Fibroblast of pulmonary artery (primary cell): ENCODE measurements at places on chromosomes 4 and X.

DNA sequence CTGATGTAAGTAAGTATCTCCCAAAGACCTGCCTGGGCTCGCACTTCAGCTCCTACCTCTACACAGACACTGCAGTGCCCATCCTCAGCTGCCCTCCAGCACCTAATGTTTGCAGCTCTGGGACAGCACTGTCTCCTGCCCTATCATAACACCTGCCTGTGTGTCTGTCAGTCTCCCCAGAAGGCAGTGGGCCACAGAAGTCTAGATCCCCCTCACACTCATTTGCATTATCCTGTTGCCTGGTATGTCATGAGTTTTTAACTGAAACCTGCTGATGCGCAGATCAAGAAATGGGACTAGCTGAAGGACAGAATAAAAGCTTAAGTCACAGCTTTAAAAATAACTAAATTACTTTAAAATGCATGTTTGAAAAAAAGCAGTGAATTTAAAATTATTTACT, 43.0 kb downstream of the LRP2BP start:
- DNase-seq = no peak

DNA sequence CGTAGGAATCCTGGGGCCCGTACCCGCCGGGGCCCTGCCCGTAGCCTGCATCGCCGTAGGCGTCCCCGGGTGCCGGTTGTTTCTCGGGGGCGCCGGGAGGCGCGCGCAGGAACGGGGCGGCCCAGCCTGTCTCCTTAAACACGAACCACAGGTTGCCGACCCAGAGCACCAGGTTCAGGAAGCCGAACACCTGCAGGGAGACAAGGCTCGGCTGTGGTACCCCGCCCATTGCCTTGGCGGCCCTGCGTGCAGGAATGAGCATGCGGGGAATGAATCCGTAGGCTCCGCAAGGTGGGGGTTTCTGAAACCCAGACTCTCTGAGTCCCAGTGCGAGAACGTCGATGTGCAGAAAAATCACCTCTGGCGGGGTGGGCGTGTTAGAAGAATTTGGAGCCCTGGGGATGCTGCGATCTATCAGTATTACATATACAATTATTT, 5.4 kb upstream of the PRICKLE3 start:
- DNase-seq = no peak

DNA sequence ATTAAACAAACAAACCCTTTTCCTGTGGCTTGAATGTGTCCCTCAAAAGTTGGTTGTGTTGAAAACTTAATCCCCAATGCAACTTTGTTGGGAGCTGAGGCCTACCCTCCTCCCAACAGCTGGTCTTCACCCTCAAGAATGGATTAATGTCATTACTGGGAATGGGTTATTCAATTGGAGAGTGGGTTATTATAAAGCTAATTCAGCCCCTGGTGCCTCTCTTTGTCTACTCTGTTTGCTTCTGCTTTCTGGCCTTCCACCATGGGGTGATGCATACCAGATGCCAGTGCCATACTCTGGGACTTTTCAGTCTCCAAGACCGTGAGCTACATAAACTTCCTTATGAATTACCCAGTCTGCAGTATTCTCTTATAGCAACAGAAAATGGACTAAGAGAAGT, 706.5 kb downstream of the CCSER1 start:
- no peak for DNase-seq

DNA sequence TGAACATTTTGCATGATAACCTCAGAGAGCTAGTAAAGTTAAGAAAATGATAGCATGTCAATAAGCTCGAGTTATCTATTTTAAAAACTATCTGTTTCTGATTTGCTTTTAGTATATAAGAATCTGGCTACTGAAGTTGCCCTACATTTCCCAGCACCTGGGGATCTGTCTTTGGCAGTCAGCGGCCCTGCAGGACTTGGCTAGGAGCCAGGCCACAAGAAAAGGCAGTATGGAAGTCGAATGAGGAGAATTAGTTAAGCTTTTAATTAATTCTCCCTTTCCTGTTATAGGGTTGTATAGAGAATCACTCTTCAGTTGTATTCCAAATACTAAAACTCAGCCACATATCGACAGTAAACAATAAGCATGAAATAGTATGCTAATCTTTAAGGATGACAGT, 22.7 kb downstream of the POU4F2 start:
- no peak for DNase-seq

DNA sequence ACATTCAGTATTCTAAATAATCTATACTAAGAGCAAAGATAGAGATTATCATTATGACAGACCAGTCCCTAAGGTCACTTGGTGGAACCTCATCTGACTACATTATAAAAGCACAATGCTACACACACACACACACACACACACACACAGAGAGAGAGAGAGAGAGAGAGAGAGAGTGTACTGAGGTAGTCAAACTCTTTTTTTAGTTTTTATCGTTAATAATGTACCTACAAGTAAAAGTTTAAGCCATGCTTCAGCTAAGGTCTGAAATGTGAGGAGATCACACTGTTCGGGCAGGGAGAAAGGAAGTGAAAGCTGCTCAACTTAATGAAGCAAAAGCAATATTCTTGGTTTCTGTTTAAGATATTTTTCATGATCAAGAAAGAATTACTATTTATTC, 75.8 kb upstream of the CCDC160 start:
- no peak for DNase-seq

GRCh38 chr4:158850800-158851644, 82.2 kb downstream of the FNIP2 start:
- DNase-seq = peak; percentile 70

- peak; percentile 83 for DNase-seq
These were observed 80.3 kb upstream of the LSM6 start for GRCh38 chr4:146095091-146095690.

DNA sequence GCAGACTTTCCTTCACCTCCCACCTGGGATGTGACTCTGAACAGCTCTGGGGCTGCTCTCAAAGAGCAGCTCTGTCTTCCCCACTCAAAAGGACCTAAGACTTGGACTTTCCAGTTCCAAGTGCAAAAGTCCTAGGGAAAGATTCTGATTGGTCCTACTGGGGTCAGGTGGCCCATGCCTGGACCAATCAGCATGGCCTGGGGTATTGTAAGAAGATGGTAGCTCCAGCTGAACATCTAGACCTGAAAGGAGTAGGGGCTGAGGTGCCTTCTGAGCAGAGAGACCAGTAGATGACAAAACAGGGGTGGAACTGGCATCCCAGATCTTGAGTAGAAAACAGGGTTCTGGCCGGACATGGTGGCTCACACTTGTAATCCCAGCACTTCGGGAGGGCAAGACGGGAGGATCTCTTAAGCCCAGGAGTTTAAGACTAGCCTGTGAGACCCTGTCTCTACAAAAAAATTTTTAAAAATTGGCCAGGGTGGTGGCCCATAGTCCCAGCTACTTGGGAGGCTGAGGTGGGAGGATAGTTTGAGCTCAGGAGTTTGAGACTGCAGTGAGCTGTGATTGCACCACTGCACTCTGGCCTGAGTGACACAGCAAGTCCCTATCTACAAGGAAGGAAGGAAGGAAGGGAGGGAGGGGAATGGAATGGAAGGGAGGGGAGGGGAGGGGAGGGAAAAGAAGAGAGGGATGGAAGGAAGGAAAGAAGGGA, 27.4 kb upstream of the MRFAP1 start:
- no peak for DNase-seq

- DNase-seq = no peak
These were observed 201.6 kb downstream of the ADGRL3 start for GRCh38 chr4:61401771-61402170.

GRCh38 chrX:9767375-9767774, 1.7 kb upstream of the GPR143 start:
- peak; percentile 26 for DNase-seq
